Activated T-cell treated with anti-CD3 and anti-CD28 coated beads for 4 hours (primary cell): ENCODE measurements at places on chromosomes 16 and 17.

DNA sequence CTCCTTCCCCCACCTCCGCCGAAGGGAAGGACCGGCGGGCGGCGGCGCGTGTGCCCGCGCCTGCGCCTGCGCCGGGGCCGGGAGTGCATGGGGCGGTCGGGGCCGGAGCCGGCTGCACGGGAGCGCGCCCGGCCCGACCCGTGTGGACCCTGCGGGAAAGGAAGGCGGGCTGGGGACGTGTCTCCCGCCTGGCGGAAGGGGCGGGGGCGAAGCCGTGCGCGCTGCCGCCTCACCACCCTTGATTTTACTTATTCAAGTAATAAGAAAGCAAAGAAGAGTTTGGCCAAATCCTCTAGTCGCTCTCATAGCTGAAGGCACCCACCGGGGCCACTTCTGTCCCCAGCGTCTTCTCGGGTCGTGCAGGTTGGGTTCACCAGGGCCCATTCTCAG is 596 bp upstream of the PFN1 start:
- DNase-seq: peak; percentile 38

- no peak for DNase-seq
Observed at GRCh38 chr16:57594531-57595031, 33.8 kb upstream of the ADGRG1 start.

- DNase-seq: no peak
Observed at GRCh38 chr17:77846531-77847085, 111.9 kb upstream of the TNRC6C start.

GRCh38 chr16:83040174-83040573 is 413.4 kb downstream of the CDH13 start:
- DNase-seq: no peak

- DNase-seq: no peak
Observed at GRCh38 chr16:56362706-56363105, 62.6 kb downstream of the AMFR start.

- peak; percentile 70 for DNase-seq
Observed at GRCh38 chr16:69330286-69331109, at the start of gene PDF. Gene PDF, minus strand, starts transcription at chr16:69330588. Its CDS starts 18 bp downstream, at chr16:69330570.

DNA sequence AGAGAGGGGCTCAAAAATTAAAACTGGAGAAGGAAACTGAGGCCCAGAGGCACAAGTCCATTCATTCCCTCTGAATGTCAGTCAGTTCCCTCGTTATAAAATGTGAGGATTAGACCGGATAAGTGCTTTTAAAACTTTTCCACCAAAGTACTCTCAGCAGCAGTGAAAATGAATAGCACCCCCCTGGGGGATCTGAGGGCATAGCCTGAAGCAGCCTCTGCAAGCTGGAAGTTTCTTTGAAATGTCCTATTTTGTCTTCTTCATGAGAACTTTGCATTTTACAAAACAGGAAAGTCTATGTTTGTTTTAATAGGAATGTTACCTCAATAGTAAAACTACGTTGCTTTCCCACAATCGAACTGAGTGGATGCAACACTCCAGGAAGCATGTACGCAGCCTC is 273.0 kb downstream of the CEP112 start:
- no peak for DNase-seq

GRCh38 chr17:80717720-80718083 is 173.1 kb downstream of the RPTOR start:
- DNase-seq: no peak

DNA sequence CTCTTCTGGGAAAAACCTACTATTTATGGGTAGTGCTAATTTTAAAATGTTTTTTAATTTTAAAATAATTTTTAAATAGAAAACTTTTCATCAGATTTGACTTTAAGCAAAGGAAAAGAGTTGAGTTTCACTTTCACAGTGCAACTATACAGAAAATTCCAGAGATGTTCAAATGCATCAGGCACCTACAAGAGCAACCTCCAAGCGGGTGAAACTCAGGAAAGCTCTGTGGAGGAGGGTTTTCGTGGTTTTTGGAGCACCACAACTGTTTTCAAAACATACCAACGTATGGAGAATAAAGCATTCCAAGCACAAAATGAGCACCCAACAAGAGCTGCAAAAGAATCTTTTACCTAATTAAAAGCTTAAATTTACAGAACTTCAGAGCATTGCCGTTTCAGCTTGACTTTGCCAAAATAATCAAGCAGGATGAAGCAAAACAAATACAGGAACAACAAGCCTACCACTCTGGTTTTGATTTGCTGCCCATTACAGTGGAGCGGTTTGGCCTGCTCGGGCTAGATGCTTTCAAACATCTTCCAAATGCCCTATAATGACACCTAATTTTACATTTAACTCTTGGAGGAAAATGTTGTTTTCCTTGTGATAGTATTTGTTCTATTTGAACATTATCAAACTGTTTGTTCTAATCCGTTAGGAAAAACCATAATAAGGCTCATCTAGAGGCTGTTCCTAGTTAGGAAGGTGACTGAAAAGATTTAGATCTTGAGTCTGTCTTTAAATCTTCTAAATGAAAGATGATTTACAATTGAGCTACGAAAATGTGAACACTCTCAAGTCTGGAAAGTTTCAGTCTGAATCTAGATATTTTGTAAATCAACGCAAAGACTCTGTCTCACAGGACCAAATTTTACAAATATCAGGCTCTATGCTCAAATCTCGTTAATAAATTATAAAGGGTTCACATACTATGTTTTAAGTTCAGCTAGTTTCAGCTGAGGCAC is 34.5 kb downstream of the NACA2 start:
- DNase-seq: no peak

DNA sequence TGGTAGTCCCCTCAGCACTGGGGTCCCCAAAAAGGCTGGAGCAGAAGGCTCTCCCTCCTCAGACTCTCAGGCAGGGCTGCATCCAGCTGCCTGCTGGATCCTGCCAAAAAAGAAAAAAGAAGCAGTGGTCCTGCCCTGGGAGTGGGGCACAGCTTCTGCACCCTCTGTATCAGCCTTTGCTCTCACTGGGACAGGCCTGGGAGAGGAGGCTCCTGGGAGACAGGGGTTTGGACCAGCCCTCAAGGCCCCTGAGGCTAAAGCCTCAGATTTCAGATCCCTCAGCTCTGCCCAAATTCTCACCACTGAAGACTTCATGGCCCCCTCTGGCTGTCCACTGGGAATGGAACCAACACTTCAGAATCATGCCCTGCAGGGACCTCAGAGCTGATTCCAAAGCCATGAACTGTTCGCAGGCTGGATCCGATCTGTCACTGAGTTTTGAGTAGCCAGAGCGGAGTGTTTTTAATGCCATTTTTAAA is 96.9 kb downstream of the C16orf78 start:
- DNase-seq: no peak

DNA sequence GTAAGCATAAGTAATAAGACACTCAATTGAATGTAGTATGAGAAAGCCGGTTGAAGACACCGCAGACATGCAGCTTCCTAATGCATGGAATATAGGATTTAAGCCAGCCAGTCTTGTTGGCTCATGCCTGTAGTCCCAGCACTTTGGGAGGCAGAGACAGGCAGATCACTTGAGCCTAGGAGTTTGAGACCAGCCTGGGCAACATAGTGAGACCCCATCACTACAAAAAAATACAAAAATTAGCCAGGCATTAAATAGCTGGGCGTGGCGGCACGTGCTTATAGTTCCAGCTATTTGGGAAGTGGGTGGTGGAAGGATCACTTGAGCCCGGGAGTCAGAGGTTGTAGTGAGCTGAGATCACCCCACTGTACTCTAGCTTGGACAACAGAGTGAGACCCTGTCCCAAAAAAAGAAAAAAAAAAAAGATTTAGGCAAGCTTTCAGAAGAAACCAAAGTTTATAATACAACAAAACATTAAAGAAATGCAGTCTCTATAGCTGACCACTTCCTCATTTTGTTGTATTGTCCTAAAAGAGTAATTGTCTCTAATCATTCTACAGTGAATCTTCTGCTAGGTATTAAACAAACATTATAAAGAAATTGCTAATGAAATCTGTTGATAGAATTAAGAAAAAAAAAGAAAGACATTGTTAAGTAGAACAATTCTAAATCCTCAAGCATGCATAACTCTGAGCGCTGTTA is 68.6 kb upstream of the KIFC3 start:
- DNase-seq: no peak

DNA sequence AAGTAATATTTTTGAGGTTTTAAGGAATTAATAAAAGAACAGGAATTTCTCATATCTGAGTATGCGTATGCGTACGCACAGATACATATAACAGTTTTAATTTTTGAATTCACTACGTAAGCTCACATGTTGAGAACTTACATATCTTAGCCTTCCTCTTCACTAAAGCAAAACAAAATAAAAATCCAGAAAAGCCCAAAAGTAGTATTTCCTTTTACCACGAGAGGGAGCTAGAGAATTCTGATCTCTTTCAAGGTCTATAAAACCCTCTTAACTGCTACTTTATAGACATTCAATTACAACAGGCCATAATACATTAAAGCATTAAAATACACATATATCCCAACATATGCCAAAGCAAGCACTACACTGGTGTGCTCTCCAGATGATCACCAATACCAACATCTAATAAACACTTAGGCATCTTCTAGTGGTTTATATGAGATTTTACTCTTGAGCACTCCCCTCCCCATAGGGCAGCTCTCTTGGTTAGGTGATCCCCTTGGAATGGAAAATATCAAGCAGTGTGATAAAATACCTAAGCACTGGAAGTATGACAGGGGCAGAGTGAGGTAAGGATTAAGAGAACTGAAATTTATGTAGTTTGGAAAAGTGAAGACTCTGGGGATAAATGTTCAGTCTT is 94.0 kb downstream of the SKAP1 start:
- no peak for DNase-seq

DNA sequence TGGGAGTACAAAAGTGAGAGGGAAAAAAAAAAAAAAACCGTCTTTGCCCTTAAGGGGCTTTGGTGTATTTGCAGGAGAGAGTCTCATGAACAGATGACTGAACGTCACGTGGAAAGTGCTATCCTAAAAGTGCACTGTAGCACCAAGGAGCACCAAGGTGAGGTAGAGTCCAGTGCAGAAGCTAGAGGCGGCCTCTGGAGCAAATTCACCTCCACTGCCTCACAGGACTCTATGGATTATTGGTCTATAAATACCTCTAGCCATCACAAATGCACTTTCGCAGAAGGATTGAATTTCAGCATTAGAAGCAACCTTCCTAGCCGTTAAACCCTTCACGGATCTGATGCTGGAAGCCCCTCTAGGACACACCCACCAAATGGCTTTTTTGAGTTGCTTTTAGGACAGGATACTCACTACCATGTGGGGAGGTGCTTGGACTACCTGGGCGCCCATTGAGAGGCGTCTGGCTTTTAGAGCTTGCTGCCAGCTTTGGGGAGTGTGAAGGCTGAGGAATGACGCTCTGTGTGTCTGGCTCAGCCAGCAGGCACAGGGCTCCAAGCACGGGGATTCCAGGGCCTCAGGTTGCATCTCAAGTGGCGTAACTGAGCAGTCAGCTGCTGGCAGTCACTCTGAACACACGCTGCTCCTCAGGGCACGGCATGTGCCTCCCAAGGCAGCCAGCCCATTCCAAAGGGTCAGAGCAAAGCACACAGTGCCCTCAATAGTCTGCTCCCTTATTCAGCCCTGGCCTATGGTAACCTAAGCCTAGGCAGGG is 52.7 kb downstream of the CDRT4 start:
- no peak for DNase-seq

DNA sequence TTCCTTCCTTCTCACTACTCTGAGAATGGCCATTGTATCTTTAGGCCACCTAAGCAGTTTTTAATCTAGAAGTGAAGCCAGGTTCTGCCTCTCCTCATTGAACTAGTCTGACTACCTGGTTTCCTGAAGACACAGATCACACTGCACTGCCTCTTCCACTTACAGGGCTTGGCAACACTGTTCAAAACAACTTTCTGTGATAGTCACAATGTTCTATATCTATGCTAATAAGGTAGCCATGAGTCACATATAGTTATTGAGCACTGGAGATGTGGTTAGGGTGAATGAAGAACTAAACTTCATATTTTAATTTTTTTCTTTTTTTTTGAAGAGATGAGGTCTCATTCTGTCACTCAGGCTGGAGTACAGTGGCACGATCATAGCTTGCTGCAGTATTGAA is 26.9 kb downstream of the RND2 start:
- DNase-seq: no peak

DNA sequence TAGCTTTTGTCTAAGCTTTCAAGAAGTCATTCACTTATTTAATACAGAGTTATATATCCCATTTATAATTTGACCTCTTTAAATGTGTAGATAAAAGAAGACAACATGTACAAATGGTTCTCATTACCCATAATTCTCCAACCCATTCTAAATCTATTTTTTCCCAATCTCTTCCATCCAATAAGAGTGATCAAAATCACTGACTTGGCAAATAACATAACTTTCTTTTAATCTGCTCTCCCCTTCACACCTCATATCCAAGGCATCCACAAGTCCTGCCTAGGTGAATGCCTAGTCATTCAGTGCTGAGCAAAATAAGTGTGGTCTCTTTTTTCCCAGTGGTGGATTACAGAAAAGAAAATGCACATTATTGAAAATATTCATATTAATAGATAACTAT is 1231.1 kb downstream of the CDH11 start:
- DNase-seq: no peak

- DNase-seq: no peak
Observed at GRCh38 chr16:71792176-71792575, 16.5 kb downstream of the AP1G1 start.

GRCh38 chr16:19085679-19086200 is 18.3 kb downstream of the COQ7 start:
- no peak for DNase-seq

- DNase-seq: no peak
Observed at GRCh38 chr17:79152636-79153035, 78.0 kb downstream of the ENGASE start.

DNA sequence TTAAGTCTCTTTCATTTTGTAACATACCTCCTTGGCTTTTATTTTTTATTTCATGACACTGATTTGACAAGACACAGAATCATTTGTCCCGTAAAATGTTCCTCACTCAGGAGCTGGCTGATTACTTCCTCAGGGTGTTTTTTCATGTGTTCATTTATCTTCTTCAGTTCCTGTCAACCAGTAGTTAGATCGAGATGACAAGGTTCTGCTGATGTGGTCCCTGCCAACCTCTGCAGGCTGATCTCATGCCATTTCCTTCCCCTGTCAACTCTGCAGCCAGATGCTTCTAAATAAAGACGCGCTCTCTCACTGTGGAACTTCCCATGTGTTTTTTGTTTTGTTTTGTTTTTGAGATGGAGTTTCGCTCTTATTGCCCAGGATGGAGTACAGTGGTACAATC is 8.1 kb upstream of the CXCL16 start:
- DNase-seq: no peak

GRCh38 chr17:31538080-31538762 is 146.7 kb downstream of the RAB11FIP4 start:
- DNase-seq: no peak

- DNase-seq: no peak
Observed at GRCh38 chr16:78096386-78096785, 3.1 kb upstream of the WWOX start.

- DNase-seq: no peak
Observed at GRCh38 chr16:7026639-7027038, 306.0 kb upstream of the RBFOX1 start.

DNA sequence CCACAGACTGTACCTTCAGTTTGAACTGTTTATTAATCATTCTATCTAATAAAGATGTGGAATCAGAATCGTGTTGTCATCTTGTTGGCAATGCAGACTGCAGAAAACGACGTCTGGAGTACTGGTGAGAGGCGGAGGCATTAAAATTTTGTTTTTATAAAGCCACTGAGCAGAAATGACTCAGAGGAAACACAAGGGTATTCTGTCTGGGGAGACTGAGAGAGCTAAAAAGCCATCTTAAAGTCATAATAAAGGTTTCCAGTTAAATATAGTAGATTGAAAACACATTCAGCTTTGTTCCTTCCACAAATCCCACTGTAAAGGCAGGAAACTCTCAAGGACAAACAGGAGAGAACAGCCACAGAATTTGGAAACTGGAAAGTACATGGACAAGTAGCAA is 74.2 kb downstream of the CPPED1 start:
- DNase-seq: no peak

GRCh38 chr16:67304020-67304419 is 22.5 kb downstream of the KCTD19 start:
- no peak for DNase-seq
